ENCODE measurements at places on chromosomes 1 and 21. TPM values are rescaled to one million over a fixed set of nuclear protein-coding genes. Genes with fewer than 3 reads are reported as not detected.

- no peak for DNase-seq
These were observed 105.3 kb upstream of the OLIG2 start for GRCh38 chr21:32920474-32920873.

DNA sequence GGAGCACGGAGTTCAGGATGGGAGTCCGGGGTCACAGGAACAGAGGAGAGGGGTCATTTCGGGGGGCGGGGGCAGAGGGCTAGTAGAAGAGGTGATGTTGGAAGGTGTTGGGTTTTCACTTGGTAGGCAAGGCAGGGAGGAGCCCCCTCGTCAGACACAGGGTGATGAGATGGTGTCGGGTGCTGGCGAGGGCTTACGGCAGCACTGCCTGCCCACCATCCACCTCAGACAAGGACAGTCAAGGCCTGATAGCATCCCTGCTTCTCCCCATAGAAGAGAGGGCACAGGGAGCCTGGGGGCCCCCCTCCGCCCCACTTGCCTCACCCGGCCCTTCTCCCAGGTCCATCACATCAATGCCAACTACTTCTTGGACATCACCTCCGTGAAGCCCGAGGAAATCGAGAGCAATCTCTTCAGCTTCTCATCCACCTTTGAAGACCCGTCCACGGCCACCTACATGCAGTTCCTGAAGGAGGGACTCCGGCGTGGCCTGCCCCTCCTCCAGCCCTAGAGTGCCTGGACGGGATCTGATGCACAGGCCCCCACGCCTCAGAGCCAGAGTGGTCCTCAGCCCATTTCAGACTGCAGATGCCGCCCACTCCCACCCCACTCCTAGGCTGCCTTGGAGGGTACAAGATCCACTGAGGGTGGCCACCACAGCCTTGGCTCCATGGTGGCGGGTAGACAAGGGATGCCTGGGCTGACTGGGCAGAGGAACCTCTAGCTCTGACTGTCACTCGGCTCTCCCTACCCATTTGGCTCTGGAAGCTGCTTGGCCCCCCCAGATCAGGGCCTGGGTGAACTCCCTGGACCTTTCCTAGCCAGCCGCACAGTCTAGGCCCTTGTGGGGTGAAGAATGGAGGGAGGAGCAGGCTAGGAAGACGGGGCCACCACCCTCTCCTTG, 4.3 kb upstream of the MTFR1L start:
- no peak for DNase-seq

SPRR5 gene
- polyA plus RNA-seq = not detected

GRCh38 chr1:74522148-74522547, 9.7 kb upstream of the LRRC53 start:
- peak; percentile 21 for DNase-seq

Data from muscle of leg (tissue), 16 donors.